ENCODE measurements at places on chromosomes 7 and 10.

DNA sequence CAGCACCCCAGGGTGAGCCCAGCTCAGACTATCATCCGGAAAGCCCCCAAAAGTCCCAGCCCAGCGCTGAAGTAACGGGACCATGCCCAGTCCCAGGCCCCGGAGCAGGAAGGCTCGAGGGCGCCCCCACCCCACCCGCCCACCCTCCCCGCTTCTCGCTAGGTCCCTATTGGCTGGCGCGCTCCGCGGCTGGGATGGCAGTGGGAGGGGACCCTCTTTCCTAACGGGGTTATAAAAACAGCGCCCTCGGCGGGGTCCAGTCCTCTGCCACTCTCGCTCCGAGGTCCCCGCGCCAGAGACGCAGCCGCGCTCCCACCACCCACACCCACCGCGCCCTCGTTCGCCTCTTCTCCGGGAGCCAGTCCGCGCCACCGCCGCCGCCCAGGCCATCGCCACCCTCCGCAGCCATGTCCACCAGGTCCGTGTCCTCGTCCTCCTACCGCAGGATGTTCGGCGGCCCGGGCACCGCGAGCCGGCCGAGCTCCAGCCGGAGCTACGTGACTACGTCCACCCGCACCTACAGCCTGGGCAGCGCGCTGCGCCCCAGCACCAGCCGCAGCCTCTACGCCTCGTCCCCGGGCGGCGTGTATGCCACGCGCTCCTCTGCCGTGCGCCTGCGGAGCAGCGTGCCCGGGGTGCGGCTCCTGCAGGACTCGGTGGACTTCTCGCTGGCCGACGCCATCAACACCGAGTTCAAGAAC, 1.1 kb downstream of the VIM start:
- peak; percentile 93 for DNase-seq

- DNase-seq, result no peak
Measured at GRCh38 chr10:70890917-70891431, 2.6 kb upstream of the PCBD1 start.

DNA sequence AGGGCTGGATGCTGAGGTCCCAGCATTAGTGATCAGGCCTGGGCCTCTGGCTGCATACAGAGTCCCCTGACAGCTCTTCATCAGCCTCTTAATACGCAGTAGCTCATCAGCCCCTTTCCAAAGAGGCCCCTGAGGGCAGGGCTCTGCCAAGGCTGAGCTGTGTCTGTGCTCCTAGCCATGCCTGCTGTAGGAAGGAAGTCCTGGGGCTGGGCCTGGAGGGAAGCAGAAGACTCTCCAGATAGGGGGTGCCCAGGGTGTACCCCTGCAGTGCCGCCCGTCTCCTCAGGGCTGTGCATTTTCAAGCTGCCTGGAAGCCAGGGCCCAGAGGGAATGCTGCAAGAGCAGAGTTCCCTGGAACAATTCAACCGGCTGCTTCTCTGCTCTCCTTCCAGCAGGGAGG, 7.3 kb upstream of the RET start:
- DNase-seq, result no peak

GRCh38 chr10:131803860-131804425, 96.9 kb upstream of the PPP2R2D start:
- no peak for DNase-seq

- DNase-seq, result no peak
Measured at GRCh38 chr7:96250776-96251361, 71.0 kb downstream of the SLC25A13 start.

DNA sequence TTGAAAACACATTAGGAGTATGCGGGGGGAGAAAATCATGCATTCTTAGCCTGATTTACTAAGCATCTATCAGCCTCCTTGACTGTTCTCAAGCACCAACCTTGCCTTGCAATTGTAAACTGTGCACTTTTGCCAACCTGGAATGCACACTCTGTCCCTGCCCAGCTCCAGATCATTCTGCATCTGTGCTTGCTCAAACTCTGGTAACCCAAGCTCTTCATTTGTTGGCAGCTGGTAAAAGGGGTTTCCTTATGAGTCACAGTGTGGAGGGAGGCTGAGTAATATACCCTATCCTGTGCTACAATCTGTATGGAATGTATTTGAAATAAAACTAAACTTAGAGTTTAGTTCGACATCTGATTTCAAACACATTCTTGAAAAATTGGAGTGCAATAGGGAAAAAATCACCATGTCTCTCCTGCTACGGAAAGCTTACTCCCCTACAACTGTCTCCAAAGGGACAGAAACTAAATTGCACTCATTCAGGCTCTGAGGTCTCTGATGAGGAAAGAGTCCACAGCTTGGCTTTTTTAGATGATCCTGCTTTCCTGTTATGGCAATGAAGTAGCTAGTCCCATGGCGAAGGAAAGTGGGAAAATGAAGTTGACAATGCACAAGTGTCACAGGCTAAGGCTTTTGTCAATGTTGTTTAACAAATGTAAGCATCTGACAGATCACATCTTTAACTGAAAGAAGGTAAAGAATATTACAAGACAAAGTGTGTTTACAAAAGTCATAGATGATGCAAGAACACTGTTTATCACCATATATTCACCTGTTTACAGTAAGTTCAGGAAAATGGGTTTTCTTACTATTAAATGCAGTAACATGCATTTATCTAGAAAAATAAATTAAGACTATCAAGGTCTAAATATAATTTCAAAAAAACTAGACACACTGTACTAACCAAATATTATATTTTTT, 61.9 kb downstream of the TES start:
- DNase-seq, result peak; percentile 95

- DNase-seq, result peak; percentile 22
Measured at GRCh38 chr10:62348029-62348428, 26.1 kb upstream of the ZNF365 start.

DNA sequence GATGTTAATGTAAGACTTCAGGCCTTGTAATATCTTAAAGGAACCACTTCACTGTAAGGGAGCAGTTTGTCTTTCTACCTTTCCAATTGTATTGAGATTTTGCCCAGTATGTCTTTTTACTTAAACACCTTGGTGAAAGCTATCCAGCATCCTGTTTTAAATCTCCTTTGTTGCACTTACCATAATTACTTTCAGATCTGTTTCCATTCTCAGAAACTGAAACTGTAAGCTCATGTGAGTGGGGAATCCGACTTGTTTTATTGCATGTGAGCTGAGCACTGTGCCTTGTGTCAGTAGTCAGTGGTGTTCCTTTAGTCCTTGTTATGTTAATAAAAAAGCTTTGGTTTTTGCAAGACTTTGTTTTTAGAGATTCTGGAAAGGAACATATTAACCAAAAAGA, 42.2 kb downstream of the BMPR1A start:
- peak; percentile 10 for DNase-seq

- no peak for DNase-seq
Measured at GRCh38 chr7:124452186-124452585, 313.4 kb downstream of the GPR37 start.

DNA sequence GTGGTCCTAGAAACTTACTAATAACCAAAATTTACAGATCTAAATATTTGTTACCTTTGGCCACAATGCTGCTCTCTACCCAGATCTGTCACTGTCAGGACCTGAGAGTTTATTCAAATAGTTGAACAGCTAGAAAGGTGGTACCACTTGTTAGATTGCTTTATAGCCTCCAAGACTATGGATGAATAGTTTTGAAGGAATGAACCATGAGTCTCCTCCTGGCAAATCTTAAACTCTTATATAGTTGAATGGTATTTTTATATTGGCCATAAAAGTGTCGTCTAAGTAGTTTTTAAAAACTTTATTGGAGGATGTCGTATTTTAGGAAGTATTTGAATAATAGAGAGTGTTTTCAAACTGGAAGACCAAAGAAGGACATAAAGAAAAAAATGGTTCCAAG, 178.7 kb downstream of the AHR start:
- DNase-seq, result no peak

DNA sequence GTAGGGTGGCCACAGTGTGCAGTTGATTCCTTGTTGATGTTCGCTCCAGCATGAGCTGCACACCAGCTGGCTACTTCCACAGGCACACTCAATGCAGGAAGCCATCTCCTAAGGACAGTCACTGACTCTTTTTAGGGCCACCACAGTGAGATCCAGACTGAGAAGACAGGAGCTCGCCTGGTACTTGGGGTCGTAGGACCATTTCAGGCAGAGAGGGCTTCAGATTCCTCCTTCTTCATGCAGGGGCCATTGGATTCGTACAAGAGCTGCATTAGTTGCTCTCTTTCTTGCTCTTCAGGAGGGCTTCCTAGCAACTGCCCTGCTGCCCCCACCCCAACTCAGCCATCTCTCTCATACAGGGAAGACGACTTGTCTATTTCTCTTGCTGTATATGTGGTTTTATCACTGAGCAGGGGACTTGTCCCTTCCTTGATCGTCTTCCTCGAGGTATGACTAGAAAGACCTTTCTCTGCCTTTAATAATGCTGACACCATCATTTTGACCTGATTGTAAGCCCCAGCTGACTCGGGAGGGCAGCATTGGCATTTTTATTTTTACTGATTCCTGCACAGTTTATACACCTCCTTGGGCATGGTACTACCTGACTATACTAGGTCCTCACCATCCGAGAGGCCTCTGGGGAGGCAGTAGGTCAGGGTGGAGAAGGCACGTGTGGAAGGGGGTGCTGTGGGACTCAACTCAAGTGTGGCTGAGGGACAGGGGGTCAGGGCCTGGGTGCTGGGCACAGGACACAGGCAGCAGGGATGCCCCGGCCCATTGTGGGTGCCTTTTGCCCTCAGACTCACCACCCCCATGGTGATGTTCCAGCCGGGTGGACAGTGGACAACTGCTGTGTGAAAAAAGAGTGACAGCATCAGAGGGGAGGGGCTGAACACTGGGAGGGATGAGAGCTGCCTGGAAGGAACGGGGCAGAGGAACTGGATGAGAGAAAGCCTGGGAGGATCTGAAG, 136.7 kb upstream of the ZNF746 start:
- DNase-seq, result no peak

GRCh38 chr7:1920266-1920681, 250.2 kb downstream of the ELFN1 start:
- DNase-seq, result no peak

DNA sequence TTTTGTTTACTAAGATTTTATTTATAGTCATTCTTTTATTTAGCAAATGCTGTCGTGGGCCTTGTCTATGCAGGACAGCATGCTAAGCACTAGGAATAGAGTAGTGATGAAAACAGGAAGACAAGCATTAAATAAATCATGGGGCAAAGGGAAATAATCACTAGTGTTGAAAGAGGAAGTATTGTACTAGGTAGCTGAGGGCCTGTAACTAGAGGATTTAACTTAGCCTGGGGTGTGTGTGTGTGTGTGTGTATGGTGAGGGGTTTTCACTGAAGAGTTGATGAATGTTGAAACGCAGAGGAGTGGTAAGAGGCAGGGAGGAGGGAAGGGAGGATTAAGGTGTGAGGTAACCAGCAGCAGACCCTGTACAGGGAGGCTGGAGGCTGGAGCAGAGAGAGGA, 446.4 kb downstream of the SDK1 start:
- no peak for DNase-seq

GRCh38 chr7:30164567-30164966, 29.8 kb downstream of the MTURN start:
- peak; percentile 83 for DNase-seq

DNA sequence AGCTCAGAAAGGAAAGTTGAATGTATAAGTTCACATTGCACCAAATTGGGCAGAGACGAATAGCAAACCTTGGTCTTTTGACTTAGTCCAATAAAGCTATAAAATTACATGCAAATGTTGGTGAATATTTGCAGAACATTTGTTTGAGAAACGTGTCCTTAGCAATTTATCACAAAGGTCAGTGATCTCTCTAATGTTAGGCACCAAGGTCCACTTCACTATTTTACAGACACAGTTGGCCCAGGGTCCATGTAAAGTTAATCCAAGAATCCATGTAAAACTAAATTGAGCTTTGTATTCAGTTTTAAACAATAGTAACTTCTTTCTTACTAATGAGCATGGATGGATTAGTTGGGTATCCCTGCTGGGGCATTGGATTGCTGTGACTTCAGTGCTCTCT, 617.7 kb downstream of the NRG3 start:
- no peak for DNase-seq

- peak; percentile 84 for DNase-seq
Measured at GRCh38 chr7:106736508-106737201, 75.7 kb upstream of the CCDC71L start.

DNA sequence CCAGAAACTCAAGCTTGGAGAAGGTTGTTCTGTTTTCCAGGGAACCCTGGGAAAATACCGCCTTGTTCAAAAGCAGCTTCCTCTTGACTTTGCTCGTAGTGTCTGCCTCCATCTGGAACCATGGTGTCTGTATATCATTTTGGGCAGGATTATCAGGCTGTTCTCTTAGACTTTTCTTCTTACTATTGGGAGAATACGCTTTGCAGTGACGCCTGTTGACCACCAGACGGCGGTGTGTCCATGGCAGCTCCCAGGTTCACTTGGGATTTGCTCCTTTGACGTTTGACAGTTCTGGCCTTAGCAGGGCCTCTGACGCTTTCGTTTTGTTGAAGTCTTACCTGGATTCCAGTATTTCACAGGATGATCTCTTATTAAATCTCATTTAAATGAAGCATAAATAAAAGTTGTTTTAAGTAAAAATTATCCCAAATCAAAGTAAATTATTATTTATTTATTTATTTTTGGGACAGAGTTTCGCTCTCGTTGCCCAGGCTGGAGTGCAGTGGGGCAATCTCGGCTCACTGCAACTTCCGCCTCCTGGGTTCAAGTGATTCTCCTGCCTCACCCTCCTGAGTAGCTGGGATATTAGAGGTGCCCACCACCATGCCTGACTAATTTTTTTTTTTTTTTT, 41.8 kb upstream of the GJD4 start:
- peak; percentile 81 for DNase-seq

DNA sequence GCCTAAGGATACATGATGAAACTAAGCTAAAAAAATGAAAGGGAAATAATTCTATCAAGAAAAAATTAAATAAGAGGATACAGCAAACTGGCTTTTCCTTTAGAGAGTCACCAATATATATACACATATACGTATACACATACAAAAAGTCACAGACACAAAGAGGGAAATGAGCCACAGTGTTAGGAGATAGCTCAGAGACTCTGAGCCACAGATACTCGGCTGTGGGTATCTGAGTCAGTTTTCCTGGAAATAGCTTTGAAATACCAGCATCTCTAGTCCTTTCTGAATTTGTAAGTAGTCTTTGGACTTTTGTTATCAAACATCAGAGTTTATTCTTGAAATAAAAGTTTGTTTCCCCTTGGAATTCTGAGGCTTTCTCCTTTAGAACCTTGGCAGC, 111.8 kb downstream of the TBXAS1 start:
- no peak for DNase-seq
